Peyer's patch (tissue), 4 donors: ENCODE measurements at places on chromosomes 6 and 20. TPM values are rescaled to one million over a fixed set of nuclear protein-coding genes. Genes with fewer than 3 reads are reported as not detected.

GRCh38 chr20:38631155-38632022, 29.8 kb downstream of the ARHGAP40 start:
- no peak for DNase-seq

DNA sequence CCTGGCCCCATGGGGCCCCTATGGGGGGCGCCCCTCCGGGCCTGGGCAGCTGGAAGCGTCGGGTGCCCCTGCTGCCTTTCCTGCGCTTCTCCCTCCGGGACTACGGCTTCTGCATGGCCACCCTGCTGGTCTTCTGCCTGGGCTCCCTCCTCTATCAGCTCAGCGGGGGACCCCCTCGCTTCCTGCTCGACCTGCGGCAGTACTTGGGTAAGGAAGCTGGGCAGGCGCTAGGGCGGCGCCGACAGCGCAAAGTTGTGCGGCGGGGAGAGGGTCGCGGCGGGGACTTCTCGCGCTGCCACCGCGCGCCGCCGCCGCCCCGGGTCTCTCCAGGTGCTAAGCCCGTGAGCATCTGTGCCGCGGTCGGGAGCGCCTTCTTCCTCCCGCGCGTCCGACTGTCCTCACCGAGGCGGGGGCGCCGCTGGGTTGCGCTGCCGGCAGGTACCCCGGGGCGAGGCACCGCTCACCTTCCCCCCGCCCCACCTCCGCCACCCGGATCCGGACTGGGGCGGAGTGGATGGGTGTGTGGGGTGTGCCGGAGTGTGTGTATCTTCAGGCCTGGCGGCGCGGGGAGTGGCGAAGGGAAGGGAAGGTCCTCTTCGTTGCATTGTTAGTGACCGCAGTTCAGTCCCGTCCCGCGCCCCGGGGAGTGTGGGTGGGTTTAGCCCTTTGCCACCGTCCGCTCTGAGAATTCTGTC, 788 bp downstream of the UST start:
- DNase-seq = peak; percentile 73

DNA sequence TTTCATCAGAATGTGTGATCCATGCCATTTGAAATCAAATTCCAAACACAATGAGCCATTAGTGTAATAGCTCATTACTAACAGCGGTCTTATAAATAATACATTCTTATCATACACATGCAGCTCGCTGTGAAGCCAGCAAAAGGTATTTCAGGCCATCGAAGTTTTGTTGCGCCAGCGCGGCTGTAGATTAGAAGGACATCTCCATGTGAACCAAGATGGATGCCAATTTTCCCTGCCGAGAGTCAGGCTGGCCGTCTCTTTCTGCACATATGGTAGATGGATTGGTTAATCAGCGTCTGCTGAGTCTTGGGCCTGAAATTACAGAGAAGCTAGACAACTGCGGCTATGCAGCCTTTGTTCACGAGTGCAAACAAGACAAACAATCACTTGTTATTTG, 44.1 kb downstream of the CFAP61 start:
- no peak for DNase-seq

DNA sequence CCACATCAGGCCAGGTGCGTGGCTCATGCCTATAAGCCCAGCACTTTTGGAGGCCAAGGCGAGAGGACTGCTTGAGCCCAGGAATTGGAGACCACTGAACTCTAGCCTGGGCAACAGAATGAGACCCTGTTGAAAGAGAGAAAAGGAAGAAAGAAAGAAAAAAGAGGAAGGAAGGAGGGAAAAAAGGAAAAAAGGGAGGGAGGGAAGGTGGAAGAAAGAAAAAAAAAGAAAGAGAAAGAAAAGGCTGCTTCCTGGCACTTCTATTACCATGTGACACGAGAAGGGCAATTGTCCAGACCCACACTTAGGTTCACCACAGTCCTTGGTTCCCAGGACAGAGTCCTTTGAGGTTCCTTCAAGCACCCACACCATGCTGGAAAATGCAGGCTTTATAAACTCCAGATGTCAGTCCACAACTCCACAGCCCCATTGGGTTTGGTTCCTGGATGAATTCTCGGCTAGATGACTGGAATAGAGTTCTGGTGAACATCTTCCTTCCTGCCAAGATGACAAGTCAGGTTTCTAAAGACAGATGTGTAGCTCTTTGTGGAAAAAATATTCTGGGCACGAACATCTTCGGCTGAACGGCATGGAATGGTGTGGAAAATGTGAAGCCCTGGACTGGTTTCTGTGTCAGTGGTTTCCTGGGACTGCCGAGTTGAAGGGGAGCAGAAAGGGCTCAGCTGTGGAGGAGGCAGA, 32.5 kb downstream of the NT5E start:
- DNase-seq = no peak

GRCh38 chr20:35269055-35269781, 8.7 kb downstream of the MMP24OS start:
- peak; percentile 80 for DNase-seq

- no peak for DNase-seq
These were observed 3.8 kb downstream of the EYA2 start for GRCh38 chr20:46898423-46898822.

DNA sequence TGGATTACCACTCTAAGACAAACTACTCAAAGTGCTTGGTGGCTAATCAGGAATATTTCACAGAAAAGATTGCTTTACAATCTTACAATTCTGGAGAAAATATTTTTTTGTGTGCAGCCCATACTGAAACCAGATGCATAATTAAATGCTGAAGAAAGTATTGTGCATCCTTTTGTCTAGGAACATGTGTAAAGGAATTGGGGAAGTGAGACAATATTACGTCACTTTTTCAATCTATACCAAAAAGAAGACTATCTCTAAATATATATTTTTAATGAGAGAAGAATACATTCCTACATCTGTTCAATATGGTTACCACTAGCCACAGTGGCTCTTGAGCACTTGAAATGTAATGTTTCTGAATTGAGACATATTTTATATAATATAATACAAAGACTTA, 992.5 kb upstream of the ADGRB3 start:
- DNase-seq = no peak

GRCh38 chr6:15073883-15074465, 171.9 kb upstream of the JARID2 start:
- DNase-seq = no peak

GRCh38 chr6:81743649-81744048, 8.8 kb downstream of the TENT5A start:
- DNase-seq = no peak

Gene WFDC6
- not detected for total RNA-seq

Gene IL17A
- total RNA-seq = not detected

Gene COL20A1
- not detected for total RNA-seq

Gene CST2
- not detected for total RNA-seq

Gene PGK2
- not detected for total RNA-seq

Gene OR12D1
- not detected for total RNA-seq

Gene SNAP91
- 1.3 TPM for total RNA-seq
